ENCODE measurements at places on chromosomes 1 and 21.

DNA sequence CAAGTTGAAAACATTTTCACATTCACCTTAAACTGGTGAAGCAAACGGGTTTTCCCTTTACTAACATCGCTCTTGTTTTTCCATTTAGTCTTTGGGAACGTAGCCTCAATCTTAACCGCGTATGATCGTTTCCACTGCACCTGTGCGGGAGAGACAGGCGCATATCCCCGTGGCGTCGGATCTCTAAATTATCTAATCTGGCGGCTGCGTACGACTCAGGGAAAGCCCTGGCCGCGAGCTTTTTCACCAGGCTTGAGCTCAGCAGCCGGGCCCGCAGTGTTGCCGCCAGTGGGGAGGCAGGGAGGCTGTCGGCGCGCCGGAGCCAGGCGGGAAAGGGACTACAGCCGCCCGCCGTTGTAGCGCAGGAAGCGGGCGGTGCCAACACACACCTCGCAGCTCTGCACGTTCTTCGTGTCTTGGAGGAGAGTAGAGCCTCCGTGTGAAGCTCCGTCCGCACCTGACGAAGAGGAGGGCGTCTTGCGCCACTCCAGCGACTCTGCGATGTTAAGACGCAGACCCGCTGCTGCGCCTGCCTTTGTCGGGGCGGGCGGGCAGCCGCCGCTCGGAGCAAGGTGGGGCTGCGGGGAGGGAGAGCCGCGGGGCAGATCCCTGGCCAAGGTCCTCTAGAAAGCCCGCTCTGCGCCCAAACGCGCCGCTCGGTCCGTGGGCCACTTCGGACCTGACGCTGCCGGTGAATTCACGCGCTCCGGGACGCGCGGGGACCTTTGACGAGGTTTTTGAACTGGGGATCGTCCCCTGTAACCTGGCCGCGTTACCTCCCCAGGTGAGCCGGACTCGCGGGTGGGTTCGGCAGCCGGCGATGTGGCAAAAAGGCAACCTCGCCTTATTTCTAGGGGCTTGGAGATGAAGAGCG lies 18.5 kb upstream of the TBX15 start:
- no peak for DNase-seq

GRCh38 chr1:180168786-180169639 lies 14.3 kb downstream of the QSOX1 start:
- DNase-seq, result no peak

- DNase-seq, result no peak
Observed at GRCh38 chr1:197438010-197438790, 170.1 kb downstream of the CRB1 start.

DNA sequence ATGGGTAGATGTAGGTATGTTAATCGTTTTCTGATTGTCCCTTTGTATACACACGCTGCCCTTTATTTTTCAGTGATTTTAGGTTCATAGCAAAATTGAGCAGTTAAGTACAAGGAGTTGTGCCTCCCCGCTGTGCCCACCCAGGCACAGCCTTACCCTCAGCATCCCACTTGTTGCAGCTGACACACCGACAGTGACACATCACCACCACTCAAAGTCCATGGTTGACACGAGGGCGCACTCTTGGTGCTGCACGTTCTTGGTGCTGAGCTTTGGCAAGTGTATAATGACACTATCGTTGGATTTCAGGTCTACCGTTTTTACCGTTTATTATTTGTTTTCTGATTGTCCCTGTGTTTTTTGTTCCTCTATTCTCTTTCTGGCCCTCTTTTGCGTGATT lies 15.6 kb downstream of the C1orf159 start:
- DNase-seq, result no peak

DNA sequence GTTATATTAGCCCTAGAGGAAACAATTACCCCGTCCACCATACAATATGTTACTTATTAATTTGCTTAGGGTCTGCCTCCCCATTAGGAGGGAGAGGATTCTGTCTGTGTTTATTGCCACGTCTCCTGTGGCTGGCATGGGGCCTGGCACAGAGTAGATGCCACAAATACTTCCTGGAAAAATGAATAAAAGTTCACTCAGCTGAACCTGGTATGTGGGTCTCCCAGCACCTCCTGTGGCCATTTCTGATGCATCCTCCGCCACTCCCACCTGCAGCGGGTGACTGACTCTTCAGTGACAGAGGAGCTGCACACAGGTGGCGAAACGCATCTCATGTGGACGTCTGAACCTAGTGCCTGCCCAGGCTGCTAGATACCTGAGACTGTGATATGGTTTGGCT lies 112.7 kb downstream of the CLIC6 start:
- DNase-seq, result no peak

DNA sequence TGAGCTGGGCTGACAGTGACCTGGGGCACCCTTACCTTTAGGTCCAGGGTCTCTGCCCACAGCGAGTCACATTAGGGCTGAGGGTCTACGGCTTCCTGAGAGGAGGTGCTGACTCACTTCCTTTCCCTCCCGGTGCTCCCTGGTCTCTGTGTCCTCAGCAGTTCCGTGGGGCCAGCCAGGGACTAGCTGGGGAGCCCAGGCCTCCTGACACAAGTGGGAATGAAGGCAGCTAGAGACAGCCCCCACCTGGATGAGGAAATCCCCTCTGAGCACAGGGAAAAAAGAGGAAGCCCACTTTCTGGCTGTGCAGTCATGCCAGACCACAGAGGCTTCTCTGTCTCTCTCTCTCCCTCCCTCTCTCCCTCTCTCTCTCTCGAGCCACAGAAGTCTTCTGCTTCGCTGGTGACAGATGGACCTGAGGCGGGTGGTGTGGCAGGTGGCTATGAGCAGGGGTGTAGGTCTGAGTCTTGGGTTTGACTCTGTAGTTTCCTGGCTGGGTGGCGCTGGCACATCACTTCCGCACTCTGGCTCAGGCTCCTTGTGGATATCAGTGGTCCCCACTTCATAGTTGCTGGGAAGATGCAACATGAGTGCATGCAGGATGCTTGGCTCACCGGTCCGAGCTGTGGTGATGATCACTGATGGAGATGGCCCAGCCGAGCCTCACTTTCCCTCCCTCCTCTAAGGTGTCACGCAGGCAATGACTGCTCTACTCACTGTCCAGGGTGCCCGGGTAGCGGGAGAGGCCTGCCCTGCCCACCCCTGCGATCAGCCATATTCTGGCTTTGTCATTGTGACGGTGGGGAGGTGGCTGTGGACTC lies 3.5 kb downstream of the SLC66A1 start:
- no peak for DNase-seq
